ENCODE measurements at places on chromosomes 6 and 20. TPM values are rescaled to one million over a fixed set of nuclear protein-coding genes. Genes with fewer than 3 reads are reported as not detected.

Gene ZBTB12
- total RNA-seq: 14.9 TPM

DNA sequence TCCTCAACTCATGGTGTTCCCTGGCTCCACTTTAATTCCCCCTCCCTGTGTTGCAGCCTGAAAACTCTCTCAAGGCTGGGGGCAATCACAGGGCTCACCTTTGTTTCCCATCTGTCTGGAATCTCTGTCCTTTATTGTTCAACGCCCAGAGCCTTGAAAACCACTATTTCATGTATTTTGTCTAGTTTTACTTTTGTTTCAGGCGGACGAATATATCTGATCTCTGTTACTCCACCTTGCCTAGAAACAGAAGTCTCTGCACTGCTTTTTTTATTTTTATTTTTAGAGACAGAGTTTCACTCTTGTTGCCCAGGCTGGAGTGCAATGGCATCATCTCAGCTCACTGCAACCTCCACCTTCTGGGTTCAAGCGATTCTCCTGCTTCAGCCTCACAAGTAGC lies 27.6 kb downstream of the PLAGL2 start:
- DNase-seq: no peak

DNA sequence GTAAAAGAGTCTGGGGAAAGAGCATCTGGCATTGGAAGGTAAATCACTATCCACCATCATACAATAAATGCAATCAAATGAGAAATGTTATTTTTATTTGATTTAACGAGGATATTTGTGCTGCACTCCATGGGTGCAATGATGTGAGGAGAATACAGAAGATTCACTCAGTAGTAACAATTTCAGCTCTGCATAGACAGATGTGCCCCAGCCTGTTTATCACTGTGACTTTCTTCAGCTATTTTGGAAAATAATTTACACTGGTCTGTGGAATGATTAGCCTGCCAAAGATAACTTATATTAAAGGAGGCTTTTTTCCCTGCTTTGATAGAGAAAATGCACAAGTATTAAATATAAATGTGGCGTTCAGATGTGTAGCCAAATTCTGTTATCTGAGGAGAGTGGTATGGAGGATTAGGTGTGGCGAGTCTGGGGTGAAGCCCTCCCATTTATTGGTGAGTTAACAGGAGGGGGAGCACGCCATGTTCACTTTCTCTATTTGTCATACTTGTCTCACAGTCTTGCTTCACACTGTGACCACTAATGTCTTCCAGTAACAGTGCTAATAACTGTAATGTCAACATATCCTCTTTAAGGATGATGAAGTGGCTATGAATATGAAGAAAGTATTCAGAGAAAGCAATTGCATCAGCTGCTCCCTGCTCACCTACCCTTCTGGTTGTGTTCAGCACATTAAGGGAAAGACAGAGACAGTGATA lies 645.6 kb downstream of the MMUT start:
- no peak for DNase-seq

GRCh38 chr20:10111139-10111958 lies 76.6 kb downstream of the ANKEF1 start:
- DNase-seq: no peak

All from GM23338 (cell line).